ENCODE measurements at places on chromosomes 4 and X.
A peak's percentile ranks its signal among the peaks of the same experiment; 100 is the strongest.

GRCh38 chrX:100208076-100208475 lies 202.0 kb downstream of the PCDH19 start:
- no peak for DNase-seq

GRCh38 chr4:132792310-132792709 lies 356.8 kb upstream of the PCDH10 start:
- no peak for DNase-seq

GRCh38 chrX:42096265-42096920 lies 173.0 kb upstream of the CASK start:
- peak; percentile 71 for DNase-seq

GRCh38 chr4:48247142-48247877 lies 22.3 kb downstream of the TEC start:
- peak; percentile 90 for DNase-seq

- DNase-seq = peak; percentile 27
Observed at GRCh38 chrX:86133761-86134160, 14.5 kb upstream of the DACH2 start.

DNA sequence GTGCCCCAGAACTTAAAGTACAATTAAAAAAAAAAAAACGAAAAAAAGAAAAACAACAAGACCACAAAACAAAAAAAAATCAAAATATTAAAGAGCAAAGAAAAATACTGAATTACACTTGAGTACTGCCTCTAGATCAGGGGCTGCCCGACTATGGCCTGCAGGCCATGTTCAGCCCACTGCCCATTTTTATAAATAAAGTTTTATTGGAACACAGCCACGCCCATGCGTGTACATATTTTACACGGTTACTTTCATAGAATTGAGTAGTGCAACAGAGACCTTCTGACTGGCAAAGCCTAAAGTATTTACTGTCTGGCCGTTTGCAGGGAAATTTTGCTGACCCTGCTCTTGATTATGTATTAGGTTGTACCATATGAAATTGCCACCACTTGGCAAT lies 130.5 kb downstream of the ATXN3L start:
- DNase-seq = no peak
